ENCODE measurements at places on chromosomes 16 and 17.

DNA sequence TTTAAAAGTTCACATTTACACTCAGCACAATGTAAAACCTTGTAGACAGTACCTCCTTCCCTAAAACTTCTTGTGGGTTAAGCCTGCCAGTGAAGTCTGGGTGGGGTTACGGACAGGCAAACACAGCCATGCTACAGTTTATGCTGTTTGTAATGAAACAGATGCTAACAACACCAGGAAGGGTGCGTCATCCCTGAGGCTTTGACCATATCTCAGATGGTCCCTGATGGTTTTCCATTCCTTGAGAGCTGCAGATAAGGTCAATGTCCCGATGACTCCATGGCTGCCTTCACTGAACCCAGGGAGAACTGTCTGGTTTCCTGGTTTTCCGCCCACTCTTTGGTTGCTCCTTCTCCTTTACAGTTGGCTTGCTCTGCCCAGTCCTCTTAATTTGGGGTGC lies 29.1 kb downstream of the GAS7 start:
- DNase-seq: no peak

GRCh38 chr17:61536422-61536955 lies 54.5 kb downstream of the NACA2 start:
- peak; percentile 2 for DNase-seq

DNA sequence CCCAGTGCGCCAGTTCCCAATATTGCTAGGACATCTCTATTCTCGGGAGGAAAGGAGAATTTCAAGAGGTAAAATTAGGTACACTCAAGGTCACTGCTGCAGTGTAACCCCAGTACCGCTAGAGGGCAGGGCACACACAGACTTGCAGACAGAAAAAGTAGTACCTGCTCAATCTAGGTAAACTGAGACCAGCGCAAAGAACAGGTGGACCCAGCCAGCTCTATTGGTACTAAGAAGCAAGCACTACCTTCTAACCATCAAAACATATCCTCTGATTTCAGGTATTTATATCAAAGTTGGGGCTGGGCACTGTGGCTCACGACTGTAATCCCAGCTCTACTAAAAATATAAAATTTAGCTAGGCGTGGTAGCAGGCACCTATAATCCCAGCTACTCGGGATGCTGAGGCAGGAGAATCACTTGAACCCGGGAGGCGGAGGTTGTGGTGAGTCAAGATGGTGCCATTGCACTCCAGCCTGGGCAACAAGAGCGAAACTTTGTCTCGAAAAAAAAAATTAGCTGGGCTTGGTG lies 3.6 kb upstream of the WDR81 start:
- DNase-seq: peak; percentile 86

- peak; percentile 25 for DNase-seq
Observed at GRCh38 chr17:29705386-29705785, 82.7 kb upstream of the CORO6 start.

DNA sequence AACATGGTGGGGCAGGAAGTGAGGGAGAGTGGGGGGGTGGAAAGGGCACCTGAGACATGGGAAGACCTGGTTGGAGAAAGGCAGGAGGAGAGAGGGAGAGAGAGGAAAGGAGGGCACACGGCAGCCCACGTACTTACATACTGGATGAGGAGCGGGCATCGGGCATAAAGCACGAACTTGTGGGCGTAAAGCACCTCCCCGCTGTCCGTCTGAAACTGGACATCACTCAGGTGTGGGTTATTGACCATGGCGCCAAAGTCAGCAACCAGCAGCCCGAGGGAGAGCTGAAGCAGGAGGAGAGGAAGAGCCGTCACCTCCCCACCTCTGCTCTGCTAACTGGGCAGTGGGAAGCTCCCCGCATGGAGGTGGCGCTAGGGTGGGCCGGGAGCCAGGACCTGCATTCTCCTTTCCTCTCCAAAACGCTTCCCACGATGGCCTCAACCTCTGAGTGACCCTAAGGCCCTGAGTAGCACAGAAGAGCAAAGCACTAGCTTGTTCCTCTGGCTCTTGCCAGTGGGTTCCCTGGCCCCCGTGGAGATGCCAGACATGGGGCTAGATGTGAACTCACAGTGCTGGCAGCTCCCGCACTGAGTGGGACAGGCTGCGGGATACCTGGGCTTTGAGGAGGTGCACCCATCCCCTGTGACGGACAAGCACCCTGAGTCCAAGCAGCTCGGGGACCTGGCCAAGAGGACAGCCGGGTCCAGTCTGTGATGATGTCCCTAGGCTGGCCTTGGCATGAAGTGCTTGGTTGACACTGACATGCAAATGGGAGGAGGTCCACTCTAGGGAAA lies 16.9 kb downstream of the SLX4 start:
- DNase-seq: no peak

DNA sequence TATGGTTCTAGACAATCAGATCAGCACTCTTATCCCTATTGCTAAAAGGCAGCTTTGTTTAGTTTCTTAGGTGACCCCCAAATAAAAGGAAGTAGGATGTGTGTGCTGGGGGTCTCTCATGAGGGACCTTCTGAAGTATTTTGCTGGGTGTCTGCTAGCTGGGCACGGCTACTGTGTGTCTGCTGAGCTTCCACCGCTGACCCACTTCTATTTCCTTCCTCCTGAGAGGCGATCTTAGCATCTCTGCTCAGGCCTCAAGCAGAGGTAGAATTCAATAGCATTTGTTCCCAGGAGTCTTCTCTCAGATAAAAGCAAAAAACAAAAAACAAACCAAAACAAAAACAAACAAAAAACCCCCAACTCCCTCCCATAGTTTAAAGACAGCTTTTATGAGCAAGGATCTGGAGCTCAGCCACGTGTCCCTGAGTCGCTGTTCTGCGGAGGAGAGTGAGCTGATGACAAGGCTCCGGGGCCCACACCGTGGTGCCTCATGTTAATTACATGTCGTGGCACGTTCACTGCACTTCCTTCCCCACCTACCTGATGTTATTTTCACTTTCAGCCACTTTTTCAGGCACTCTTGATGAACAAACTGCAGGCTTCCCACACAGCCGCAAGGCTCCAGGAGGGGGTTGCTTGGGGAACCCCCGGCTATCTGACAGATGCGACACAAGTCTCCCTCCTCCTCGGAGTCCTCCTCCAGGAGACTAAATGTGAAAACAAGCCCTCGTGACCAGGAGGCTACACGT lies 83.5 kb downstream of the MARCHF10 start:
- peak; percentile 95 for DNase-seq

GRCh38 chr17:36546418-36547093 lies 1.8 kb downstream of the GGNBP2 start:
- DNase-seq: peak; percentile 17
